ENCODE measurements at places on chromosomes 1 and 21. TPM values are rescaled to one million over a fixed set of nuclear protein-coding genes. Genes with fewer than 3 reads are reported as not detected.

The TRIM67 gene
- 8.0 TPM for polyA plus RNA-seq

The CYP4Z1 gene
- not detected for polyA plus RNA-seq

The ALX3 gene
- polyA plus RNA-seq: not detected

The NOS1AP gene
- polyA plus RNA-seq: 5.3 TPM

The NEK7 gene
- polyA plus RNA-seq: 2.6 TPM

The RIPPLY3 gene
- 0.24 TPM for polyA plus RNA-seq

The INPP5B gene
- 13.8 TPM for polyA plus RNA-seq

The SPRR2G gene
- not detected for polyA plus RNA-seq

The TRIM46 gene
- 49.0 TPM for polyA plus RNA-seq

The SLC2A5 gene
- polyA plus RNA-seq: not detected

The DNAJC28 gene
- 5.5 TPM for polyA plus RNA-seq

The C1orf21 gene
- polyA plus RNA-seq: 17.4 TPM

The SLC6A9 gene
- polyA plus RNA-seq: 1.3 TPM

The GPR153 gene
- polyA plus RNA-seq: 26.9 TPM

The LEMD1 gene
- polyA plus RNA-seq: 67.6 TPM

The SLC5A9 gene
- not detected for polyA plus RNA-seq

The CEP85 gene
- polyA plus RNA-seq: 20.5 TPM

The DPT gene
- not detected for polyA plus RNA-seq

The MYCL gene
- polyA plus RNA-seq: 36.3 TPM

The OR10J1 gene
- polyA plus RNA-seq: not detected

The ANKRD45 gene
- polyA plus RNA-seq: 9.9 TPM

The GJA8 gene
- polyA plus RNA-seq: not detected

The FCRL2 gene
- polyA plus RNA-seq: not detected

The OLFM3 gene
- 8.9 TPM for polyA plus RNA-seq
